Muscle of leg (tissue), 16 donors: ENCODE measurements at places on chromosomes 2 and 18. TPM values are rescaled to one million over a fixed set of nuclear protein-coding genes. Genes with fewer than 3 reads are reported as not detected.

ZSWIM2 gene
- polyA plus RNA-seq: not detected

SCG2 gene
- polyA plus RNA-seq: 0.15 TPM

SIGLEC15 gene
- polyA plus RNA-seq: 0.06 TPM

TLX2 gene
- not detected for polyA plus RNA-seq

CHN1 gene
- 12.7 TPM for polyA plus RNA-seq

RGPD3 gene
- 0.06 TPM for polyA plus RNA-seq

CYP27C1 gene
- polyA plus RNA-seq: 5.4 TPM

DNA sequence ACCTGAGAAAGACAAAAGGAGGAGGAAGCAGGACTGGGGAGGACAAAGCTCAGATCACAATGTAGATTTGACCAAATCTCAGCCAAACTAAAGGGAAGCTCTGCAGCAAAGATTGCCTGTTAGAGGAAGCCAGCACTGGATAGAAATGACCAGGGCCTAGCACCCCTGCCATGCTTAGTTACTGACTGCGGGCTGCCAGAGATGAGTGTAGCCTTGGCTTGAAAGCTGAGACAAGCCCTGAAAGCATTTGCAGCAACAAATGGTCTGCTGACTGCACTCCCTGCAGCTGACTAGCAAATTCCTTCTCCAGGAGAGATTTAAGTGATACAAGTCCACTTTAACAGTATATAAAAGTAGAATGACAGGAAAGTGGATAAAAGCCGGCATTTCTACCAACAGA is 140.9 kb upstream of the CRIM1 start:
- DNase-seq: peak; percentile 22

GRCh38 chr2:20148923-20149702 is 75.8 kb downstream of the SDC1 start:
- DNase-seq: no peak

DNA sequence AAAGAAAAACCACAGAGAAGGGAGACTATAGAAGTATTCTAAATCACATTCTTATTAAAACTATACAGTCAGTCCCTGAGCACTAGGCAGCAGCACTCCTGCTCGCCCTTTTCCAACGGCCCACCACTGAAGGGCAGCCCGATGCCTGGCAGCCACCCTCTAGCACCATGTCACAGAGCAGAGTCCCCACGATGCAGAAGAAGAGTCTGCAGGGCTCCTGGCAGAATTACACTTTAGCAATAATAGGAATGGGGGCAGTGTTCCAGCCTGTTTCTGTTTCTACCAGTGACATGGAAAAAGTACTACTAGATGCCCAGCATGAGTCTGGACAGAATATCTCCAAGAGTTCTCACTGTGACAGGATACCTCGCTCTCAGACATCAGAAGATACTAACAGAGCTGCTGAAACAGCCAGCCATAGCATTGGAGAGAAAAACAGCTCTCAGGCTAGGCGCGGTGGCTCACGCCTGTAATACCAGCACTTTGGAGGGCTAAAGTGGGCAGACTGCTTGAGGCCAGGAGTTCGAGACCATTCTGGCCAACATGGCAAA is 87.6 kb downstream of the C2orf74 start:
- no peak for DNase-seq

DNA sequence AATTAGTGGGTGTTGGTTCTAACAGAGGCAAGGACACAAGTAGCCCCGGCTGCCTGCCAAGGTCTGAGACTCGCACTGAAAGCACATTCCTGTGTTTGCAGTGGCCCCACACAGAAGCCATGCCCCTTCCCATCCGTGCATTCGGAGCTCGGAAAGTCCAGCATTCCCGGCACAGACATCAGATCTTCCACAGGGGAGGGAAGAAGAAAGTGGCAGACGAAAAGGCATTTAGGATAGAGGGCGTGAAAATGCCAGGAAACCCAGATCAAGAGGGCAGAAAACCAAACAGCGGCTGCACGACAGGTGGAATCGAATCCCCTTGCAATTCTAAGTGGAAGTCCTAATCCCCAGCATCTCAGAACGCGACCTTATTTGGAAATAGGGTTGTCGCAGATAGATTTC is 105.5 kb upstream of the ASB18 start:
- peak; percentile 20 for DNase-seq

GRCh38 chr2:163953390-163953907 is 217.6 kb upstream of the FIGN start:
- no peak for DNase-seq

- no peak for DNase-seq
Measured at GRCh38 chr2:237472909-237473877, 13.9 kb upstream of the MLPH start.

GRCh38 chr2:159150280-159150746 is 136.2 kb downstream of the WDSUB1 start:
- DNase-seq: no peak

GRCh38 chr2:161580426-161580825 is 43.8 kb upstream of the SLC4A10 start:
- no peak for DNase-seq

DNA sequence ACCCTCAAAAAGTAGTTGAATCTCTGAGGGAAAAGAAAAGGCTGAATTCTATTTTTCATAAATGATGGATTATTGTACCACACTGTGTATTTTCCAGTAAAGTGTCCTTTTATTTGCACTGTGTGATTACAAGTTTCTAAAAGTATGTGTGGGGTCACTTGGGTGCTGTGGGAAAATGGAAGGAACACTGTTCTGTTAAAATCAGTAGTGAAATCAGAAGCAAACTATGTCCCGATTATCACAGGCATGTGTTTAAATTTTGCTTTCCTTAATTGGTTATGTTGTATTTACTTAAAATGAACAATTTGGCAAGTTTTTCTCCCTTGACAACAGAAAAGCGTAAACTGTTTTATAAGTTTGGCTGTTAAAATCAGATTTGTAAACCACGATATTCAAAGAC is 353.1 kb downstream of the ARHGAP15 start:
- peak; percentile 91 for DNase-seq

DNA sequence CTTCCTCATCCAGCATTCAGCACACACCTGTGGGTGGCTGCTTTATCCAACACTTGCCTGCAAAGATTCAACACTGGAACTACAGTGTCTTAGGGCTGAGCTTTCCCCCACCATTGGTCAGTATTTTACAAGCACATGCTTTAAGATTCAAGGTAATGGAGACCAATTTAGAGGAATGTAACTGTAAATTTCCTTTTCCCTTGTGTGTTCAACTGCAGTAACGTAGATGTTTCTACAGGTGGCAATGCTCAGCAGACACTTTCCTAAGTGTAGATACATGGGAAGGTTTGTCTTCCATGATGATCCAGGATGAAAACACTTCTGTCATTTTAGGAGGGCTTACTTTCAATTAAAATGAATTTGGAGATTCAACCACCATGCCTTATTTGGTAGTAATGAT is 143.6 kb upstream of the PXDN start:
- no peak for DNase-seq
